Colonic mucosa (tissue), 4 donors: ENCODE measurements at places on chromosomes 12 and 14.

- peak; percentile 92 for DNase-seq
Observed at GRCh38 chr12:124392667-124393413, 97.9 kb downstream of the RFLNA start.

DNA sequence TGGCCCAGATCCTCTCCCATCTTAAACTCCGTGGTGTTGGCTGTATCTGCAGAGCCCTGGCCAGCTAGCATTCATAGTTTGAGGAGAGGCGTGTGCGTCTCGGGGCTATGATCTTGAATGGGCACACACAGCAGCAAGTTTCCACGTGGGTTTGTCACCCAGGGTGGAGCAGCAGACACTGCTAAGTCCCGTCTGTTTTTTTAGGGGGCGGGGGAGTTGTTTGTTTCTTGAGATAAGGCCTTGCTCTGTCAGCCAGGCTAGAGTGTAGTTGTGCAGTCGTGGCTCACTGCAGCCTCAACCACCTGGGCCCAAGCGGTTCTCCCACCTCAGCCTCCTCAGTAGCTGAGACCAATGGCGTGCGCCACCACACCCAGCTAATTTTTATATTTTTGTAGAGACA is 20.1 kb upstream of the TEX22 start:
- DNase-seq, result no peak

DNA sequence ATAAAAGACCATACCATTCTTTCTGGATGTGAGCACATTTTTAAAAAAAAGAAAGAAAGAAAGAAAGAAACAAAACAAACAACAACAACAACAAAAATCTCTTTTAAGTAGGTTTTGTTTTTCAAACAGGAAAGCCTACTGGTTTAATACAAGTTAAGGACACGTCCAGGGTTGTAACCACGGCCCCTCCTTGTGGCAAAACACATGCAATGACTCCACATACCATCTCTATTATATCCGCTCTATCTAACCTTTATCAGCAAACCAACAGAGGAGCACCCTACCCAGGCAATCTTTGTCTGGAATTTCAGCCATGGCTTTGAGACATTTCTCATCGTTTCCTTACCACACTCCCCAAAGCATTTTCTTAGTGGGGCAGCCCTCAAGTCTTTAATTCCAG is 360.5 kb upstream of the TMPO start:
- no peak for DNase-seq

DNA sequence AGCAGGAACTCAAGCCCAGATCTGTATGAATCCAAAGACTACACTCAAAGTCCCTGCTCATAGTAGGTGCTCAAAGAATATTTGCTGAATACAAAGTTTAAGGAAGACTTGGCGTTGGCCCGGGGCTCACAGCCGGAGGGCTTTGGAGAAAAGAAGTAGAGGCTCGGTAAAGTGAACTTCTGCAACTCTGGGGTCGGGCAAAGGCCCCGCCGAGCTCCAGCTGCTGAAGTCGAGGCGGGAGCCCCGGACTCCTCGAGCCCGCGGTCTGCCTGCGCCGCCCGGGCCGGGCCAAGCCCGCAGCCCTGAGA is 335 bp downstream of the GCN1 start:
- no peak for DNase-seq

GRCh38 chr14:104142136-104142945 is 4.0 kb downstream of the KIF26A start:
- no peak for DNase-seq

GRCh38 chr14:104288272-104288671 is 149.9 kb downstream of the KIF26A start:
- no peak for DNase-seq

DNA sequence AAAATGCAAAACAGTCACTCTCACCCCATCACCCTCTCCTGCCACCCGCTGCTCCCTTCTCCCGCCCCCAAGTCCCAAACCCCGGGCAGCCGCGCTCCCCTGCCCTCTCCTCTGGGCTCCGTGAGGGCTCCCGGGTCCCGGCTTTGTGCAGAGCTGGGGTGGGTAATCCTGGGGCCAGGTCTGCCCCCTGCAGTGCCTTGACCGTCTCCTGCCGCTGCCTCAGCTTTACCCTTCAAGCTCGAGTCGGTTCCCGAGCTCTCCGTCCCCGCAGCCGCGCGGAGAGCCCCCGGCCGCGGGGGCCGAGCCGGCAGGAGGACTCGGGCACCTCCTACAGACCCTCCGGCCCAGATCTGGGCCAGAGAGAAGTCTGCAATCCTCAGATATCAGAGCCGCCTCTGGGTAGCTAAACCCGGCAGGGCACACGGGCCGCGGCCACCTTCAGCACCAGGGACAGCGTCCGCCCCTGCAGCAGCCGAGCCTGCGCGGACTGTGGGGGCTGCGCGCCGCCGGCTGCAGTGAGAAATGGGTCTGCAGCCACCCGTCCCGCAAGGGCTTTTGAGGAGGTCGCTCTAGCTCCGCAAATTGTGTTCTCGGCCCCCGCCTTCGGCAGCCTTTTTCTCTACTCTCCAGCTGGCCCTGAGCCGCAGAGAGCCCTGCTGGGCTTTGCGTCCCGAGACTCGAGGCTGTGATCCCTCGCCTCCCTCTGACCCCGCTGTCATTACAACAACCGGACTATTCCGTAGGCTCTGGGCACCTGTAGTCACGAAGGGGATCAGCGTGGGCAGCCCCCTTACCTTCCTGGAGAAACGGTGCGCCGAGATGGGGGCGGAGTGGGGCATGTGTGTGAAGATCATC is 1.2 kb downstream of the PRMT8 start:
- no peak for DNase-seq

- no peak for DNase-seq
Observed at GRCh38 chr14:77284066-77284465, 13.1 kb upstream of the NGB start.

GRCh38 chr12:74619084-74619483 is 81.4 kb downstream of the ATXN7L3B start:
- no peak for DNase-seq

- peak; percentile 96 for DNase-seq
Observed at GRCh38 chr12:52907092-52907810, 2.4 kb upstream of the KRT8 start.

DNA sequence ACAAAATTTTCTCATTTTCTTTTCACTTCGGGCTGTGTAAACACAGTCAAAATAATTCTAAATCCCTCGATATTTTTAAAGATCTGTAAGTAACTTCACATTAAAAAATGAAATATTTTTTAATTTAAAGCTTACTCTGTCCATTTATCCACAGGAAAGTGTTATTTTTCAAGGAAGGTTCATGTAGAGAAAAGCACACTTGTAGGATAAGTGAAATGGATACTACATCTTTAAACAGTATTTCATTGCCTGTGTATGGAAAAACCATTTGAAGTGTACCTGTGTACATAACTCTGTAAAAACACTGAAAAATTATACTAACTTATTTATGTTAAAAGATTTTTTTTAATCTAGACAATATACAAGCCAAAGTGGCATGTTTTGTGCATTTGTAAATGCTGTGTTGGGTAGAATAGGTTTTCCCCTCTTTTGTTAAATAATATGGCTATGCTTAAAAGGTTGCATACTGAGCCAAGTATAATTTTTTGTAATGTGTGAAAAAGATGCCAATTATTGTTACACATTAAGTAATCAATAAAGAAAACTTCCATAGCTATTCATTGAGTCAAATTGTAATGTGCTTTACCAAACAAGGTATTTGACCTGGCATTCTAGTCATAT is 4.8 kb downstream of the CDKN1B start:
- no peak for DNase-seq

- peak; percentile 13 for DNase-seq
Observed at GRCh38 chr14:104333646-104334423, 195.4 kb downstream of the KIF26A start.

DNA sequence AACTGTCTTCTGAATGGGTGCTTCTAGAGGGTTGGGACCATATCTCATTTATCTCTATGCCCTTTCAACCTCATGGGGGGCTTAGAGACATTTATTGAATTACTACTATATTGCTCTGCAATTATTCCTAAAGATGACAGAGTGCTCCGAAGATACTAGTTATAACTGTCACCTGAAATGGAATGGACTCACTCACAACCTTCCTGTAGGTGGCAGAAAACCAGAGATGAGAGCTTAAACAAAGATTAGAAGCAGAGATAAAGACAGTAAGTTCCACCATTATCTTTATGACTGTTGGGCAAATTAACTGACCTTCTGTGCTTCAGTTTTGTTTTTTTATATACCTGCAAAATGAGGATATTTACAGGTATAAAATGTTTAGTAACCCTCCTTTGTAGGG is 31.5 kb upstream of the GTF2A1 start:
- DNase-seq, result no peak

DNA sequence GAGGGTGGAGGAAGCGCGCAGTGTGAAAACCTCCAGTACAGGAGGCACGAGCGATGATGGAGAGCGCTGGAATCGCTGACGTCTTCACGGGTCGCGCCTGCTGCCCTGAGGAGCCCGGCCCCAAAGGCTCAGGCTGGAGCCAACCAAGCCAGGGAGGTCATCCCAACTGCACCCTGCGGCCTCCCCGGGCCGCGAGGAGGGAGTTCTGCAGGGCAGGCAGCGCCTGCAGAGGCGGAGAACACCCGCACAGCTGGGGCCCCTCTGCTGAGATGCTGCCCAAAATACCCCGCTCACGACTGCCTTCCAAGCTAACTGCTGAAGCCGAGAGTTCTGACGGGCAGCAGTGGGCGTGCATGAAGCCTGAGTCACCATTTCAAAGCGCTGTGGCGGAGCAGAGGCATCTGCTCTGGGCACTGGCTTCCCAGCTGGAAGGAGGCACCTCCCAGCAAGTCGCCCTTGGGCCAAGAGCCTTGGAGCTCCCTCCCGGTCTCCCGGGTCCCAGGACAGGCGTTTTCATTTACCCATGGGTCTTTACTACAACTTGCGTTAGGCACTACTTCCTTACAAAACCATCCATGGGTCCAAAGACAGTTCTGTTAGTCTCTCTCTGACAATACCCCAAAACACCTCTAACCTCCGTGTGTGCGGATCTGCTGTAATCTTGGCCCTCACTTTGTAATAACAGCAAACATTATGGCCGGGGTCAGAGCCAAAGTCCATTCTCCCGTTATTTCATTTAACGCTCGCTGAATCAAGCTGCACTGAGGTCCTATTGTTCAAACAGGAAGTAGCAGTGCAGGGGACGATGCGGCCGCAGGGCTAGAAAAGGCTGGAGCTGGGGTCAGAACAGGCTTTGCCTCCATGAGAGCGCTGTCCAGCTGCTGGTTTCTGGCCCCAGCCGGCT is 60.1 kb upstream of the RIMBP2 start:
- DNase-seq, result no peak

DNA sequence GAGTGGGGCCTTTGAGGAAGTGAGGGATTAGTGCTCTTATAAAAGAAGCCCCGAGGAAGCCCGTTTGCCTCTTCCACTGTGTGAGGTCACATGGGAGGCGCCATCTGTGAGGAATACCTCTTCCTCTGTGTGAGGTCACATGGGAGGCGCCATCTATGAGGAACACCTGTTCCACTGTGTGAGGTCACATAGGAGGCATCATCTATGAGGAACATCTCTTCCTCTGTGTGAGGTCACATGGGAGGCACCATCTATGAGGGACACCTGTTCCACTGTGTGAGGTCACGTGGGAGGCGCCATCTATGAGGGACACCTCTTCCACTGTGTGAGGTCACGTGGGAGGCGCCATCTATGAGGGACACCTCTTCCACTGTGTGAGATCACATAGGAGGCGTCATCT is 69.7 kb downstream of the SLC24A4 start:
- DNase-seq, result no peak

- DNase-seq, result peak; percentile 71
Observed at GRCh38 chr12:6632026-6632983, 3.5 kb downstream of the LPAR5 start.

DNA sequence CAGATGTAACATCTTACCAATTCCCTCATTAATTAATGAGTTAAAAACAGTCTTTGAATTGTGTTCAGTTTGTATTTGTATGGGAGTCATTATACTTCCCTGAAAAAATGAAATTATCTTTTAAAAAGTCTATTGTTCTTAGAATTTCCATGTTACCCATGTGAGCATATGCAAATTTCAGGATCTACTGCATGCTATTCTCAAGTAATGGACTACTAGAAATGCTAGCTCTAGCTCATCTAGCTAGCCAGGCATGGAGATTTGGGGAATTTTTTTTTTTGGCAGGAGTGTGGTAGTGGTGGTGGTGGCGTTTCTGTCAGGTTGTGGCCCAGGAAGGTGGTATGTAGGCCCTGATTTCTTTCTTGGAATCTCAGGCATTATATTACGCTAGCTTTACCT is 218.4 kb downstream of the AEBP2 start:
- no peak for DNase-seq

DNA sequence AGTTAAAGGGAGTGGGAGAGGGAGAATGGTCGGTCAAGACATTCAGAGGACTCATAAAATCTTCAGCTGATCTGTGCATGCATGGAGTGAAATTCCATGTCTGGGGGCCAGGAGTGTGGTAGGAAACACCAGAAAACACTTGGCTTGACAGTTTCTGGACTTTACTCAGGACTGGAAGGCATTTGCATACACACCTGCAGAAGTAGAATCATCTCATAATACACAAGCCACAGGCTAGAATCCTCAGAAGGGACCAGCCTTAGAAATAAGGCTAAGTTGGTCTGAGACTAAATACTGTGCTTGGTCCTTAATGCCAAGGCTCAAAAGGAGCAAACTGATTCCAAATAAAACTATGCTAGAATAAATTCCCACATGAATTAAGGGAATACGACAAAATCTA is 328.1 kb upstream of the KITLG start:
- no peak for DNase-seq

DNA sequence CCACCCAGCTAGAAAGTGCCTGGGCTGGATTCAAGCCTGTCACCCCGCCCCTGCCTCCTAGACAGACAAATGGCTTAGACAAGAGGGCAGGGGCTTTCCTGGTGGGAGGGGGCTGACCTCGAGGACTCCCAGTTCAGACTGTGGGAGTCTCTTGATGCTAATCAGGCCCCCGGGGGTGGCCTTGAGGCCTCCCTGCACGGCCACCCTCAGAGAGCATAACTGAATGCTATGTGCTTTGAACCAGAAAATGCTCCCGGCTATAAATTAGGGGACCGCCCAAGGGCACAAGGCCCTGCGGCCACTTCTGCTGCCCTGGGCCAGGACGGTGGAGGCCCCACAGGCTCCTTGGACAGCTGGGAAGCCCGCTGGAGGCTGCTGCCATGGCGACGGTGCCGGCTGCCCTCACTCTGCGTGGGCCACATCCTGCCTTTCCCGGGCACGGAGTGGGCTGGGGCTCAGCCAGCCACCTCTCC is 111.0 kb upstream of the NCOR2 start:
- DNase-seq, result no peak

DNA sequence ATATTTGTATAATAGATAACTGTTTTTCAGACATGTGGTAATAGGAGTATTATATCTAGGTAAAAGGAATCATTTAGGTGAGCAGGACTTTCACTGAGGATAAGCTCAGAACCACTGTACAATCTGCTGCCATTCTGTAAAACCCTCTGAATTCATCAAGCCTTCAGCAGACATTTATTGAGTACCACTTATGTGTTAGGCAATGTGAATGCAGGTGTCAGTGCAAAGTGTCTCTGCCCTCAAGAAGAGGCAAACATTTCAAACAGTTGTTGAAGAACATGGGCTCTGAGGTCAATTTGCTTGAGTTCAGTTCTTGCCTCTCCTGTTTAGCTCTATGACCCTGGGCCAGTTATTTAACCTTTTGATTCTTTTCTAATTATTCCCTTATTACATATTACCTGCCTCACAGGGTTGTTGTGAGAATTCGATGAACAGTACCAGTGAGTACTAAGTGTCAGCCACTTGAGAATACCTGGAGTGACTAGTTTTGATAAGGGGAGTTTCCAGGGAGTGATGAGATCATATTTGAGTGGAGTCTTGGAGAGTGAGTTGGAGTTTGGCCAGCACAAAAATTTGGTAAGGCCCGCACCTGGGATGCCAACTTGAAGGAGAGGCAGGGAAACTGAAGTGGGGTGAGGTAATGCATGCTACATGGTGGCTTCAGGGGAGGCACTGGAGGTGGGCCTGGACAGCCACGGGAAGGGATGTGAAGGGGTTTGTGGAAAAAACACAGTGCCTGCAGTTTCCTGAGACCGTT is 33.7 kb downstream of the RASSF8 start:
- no peak for DNase-seq
